ENCODE measurements at places on chromosomes 2 and 18.

GRCh38 chr2:21772624-21773023 is 648.9 kb downstream of the TDRD15 start:
- DNase-seq: no peak

DNA sequence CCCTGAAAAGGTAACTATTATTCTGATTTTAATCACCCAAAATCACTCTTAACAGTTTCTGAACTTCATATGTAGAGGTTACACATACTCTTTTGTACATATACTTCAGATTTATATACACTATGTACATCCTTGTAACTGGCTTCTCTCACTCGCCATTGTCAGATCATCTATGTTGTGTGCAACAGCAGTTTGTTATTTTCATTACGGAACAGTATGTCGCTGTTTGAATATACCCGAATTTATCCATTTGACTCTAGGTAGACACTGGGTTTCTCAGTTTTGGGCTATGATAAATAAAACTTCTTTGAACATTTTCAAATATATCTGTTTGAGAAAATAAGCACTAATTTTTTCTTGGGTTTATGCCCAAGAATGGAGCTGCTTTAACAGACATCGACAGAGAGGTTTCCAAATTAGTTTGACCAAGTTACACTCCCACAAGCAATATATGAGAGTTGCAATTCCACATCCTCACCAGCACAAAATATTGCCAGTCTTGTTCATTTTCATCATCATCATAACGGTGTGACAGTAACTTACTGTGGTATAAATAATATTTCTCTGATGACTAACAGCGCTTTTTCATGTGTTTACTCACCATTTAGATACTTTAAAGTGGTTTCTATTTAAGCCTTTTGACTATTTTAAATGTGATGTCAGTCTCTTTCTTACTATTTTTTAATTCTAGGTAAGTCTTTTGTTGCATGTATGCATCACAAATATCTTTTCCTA is 80.9 kb downstream of the SMC6 start:
- DNase-seq: no peak

DNA sequence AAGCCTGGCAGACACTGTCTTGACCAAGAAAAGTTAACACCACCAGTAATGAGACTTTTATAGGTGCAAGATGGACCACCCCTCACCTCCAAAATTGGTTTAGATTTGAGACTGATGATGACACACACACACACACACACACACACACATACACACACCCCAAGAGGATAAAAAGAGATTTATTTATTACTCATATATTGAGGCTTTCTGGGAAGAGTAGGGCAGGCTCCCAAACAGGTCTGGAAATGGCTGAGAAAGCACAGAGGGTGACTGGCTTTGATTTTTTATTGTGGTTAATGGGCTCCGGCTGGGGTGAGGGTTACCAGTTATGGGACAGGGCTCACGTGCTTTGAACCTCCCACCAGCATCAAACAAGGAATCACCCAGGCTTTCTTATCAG is 54.2 kb upstream of the ADAM23 start:
- DNase-seq: no peak

DNA sequence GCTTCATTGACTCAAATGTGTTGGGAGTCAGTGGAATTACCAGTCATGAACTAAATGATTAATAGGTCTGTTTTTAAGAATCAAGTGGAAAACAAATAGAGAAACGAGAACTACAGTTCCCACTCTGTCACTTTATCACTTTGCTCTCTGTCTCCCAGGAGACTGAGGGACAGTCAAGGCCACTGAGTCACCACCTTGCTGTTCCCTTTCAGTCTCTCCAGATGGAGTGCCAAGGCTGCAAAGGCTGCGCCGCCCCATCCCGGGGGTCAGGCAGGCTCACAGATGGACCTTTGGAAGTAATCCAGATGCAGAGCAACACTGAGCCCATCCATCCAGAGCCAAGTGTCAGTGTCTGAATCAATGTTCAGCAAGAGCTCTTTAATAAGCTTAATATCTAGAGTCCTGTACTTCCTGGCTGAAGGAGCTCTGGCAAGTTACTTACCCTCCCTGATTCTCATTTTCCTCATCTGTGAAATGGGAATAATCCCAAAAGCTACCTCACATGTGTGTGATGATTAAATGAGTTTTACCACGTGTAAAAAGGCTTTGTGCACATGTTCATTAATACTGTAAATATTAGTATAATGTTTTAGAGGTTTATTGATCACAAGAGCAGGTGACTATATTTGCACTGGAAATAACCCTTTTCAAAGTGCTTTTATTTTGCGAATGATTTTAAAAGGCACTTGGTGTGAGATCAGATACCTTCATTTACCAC is 43.0 kb upstream of the EFEMP1 start:
- no peak for DNase-seq

GRCh38 chr18:40056079-40056692 is 1898.8 kb upstream of the PIK3C3 start:
- no peak for DNase-seq

GRCh38 chr2:201858281-201859184 is 52.2 kb downstream of the CDK15 start:
- peak; percentile 42 for DNase-seq

GRCh38 chr18:73880387-73880786 is 267.2 kb downstream of the FBXO15 start:
- DNase-seq: no peak

DNA sequence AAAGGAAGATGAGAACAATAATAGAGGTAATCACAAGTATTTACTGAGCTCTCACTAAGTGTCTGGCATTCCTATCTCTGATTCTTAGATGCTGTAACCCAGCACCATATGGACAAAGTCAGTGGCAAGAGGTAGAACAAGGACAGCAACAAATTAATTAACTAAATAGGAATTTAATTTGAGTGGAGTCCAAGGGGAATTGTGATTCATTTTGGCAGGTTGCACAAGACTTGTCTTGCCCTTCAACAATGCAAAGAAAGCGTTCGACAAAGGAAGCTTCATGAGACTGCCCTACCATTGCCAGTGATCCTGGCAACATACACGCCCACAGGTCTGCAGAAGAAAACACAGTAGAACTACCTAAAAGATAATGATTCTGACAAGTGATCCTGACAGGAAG is 221.6 kb downstream of the RBM43 start:
- DNase-seq: no peak

DNA sequence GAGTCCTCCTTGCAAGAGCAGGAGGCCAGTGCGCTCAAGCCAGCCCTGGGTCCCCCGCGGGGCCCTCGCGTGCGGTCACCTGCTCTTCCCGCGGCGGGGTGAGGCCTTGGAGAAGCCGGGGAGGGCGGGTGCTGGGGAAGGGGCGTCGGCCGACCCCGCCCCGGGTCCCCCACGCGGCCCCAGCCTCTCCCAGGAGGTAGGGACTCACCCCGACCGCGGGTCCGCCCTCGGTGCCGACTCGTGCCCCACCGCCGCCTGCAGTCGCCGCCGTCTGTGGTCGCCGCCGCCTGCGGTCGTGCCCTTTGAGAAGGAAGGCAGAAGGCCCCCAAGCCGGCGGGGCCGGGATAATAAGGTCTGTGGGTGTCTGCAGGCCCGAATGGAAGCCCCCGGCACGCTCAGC is 32.7 kb downstream of the SERPINB8 start:
- DNase-seq: no peak

DNA sequence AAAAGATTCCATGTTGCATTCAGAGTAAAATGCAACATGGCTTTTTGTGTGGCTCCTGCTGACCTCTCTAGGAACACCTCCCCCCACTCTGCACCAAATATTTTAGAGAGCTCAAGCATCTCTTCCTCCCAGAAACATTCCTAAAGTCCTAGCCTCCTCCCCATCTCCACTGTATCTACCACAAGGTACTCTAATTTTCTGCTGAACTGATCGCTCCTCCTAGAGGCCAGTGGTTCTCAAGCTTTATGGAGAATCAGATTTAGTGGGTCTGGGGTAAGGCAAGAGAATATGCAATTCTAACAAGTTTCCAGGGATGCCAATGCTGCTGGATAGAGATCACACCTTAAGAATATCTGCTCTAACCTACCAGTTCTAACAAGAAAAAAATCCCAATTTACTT is 89.5 kb upstream of the HNRNPA3 start:
- no peak for DNase-seq

DNA sequence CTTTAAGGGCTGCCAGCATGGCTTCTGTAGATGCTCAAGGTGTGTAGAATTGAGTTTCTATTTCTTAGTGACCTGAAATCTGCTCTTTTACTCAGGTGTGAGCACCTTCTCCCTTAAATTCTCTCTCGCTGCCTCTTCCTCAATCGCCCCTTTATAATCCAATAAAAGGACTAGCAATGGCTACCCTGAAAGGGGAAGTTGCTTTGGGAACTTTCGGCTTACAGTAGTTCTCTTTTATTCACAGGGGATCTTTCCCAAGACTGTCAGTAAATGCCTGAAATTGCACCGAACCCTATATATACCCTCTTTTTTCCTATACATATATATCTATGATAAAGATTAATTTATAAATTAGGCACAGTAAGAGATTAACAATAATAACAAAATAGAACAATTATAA is 121.8 kb downstream of the ACTR3 start:
- DNase-seq: no peak

DNA sequence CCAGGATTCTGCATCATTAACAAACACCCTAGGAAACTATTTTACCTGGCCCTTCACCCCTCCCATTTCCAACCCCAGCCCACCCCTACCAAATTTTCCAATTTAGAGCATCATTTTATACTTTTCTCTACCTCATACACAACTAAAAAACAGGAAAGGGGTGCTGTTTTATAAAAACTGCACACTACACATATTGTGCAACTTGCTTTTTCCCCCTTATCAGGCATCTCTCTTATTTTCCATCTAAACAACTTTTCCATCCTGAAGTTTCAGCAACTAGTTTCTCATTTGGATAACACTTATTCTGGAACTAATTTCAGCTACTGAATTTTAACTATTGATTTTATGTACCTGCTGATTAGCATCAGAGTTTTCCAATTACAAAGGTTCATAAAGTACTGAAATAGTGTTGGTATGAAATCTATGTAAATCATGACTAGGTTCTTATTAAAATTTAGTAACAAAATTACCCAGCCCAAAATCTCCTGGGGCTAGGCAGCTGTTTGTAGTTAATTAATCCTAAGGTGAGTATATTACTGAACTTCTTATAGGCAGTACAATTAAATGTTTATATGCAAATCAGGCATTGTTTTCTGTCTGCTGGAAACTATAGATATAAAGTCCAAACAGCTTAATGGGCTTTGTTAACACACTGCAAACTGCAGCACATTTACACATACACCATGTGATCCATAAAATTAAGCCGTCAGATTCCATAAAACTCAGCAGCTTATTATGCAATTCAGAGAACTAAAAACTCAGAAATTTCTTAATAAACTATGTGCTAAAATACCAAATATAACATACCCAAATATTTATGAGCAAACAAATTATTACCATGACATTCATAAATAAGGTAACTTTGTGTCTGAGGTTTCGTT is 7.9 kb downstream of the SF3B1 start:
- no peak for DNase-seq

GRCh38 chr2:138086576-138086975 is 122.3 kb downstream of the HNMT start:
- peak; percentile 29 for DNase-seq

DNA sequence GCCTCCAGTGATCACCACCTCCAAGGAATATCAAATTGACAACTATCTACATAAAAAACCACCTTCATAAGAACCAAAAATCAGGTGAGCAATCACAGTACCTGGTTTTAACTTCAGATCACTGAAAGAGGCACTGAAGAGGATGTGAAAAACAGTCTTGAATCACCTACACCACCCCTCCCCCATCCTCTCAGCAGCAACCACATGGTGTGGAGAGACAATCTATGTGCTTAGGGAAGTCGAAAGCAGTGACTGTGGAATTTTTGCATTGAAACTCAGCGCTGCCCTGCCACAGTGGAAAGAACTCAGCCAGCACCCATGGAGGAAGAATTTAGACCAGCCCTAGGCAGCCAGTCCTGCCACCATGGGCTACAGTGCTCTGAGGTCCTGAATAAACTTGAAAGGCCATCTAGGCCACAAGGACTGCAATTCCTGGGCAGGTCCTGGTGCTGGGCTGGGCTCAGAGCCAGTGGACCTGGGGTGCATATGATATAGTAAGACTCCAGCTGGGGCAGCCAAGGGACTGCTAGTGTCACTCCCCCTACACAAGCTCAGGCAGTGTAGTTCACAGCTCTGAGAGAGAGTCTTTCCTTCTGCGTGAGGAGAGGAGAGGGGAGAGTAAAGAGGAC is 75.6 kb downstream of the ATL2 start:
- no peak for DNase-seq

GRCh38 chr2:181774685-181775084 is 94.4 kb upstream of the NEUROD1 start:
- DNase-seq: no peak

GRCh38 chr2:104932243-104932642 is 78.3 kb downstream of the POU3F3 start:
- no peak for DNase-seq

DNA sequence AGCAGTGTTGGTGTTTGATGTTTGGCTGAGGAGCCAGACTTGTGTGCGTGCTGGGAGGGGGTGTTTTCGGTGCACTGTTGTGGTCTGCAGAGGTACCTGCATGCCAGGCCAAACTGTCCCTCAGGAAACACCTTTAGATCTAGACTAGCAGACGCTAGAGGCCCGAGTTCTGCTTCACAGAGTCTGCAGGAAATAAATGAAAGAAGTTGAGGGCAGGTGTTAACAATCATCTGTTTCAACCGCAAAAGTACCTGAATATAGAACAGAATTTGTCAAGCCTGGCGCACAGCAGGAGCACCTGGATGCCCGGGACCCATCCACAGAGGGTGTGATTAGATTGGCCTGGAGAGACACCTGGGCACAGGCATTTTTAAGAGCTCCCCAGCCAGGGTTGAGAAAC is 40.5 kb upstream of the REL start:
- DNase-seq: no peak

DNA sequence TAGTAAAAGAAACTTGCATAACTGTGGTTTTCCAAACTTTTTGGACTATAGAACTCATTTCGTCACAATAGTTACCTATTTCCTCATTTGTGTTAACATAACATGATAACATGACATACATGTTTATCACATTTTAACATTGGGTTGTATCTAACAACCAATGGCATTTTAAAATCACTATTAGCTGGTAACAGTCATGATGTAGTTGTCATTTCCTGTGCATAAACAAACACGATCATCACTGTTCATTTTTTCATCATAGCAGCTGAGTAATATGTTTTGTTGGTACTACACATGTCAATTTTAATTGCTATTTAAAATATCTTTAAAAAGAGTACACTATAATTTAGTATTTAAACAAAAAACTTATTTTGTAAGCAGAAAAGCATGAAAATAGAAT is 402.4 kb downstream of the SATB2 start:
- no peak for DNase-seq

DNA sequence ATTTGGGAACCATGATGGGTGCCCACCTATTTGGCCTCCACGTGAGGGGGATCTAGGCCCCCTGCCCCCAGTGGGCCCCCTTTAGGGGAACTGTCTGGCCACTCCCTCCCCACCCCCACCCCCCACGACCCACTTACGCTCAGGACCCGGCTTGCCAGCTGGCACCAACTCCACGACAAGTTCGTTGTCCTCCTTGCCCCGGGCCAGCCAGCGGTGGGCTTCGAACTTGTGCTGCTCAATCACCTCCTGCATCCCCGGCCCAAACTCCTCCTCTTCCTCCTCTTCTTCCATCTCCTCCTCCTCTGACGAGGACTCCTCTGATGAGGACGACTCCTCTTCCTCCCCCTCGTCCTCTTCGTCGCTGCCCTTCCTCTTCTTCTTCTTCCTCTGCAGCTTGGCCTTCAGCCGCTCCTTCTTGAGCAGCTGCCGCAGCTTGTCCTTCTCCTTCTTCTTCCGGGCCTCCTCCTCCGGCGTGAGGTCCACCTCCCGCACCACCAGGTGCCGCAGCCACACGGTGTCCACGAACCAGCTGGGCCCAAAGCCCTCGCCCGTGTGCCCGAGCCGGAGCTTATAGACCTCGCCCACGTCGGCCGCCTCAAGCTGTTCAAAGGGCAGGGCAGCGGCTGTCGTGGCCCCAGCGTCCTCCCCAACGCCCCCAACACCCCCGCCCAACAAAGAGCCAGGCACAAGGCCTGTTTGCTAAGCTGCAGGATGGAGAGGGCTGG is 96.9 kb downstream of the LOXHD1 start:
- no peak for DNase-seq
